ENCODE measurements at places on chromosomes 1 and 21. TPM values are rescaled to one million over a fixed set of nuclear protein-coding genes. Genes with fewer than 3 reads are reported as not detected.

The IGSF21 gene
- not detected for total RNA-seq

The EPHB2 gene
- total RNA-seq = 24.9 TPM

The EDN2 gene
- not detected for total RNA-seq

The GBP6 gene
- not detected for total RNA-seq

The PTGS2 gene
- total RNA-seq = 15.0 TPM

The TMOD4 gene
- not detected for total RNA-seq

The SPATA1 gene
- 0.41 TPM for total RNA-seq

The C4BPA gene
- not detected for total RNA-seq

The KRTAP19-1 gene
- total RNA-seq = not detected

The SLAMF1 gene
- not detected for total RNA-seq

The UBL4B gene
- not detected for total RNA-seq

The C1orf87 gene
- total RNA-seq = not detected

The TMPRSS15 gene
- not detected for total RNA-seq

The SMPDL3B gene
- 0.09 TPM for total RNA-seq

The VWA5B1 gene
- not detected for total RNA-seq

The DNASE2B gene
- not detected for total RNA-seq

The ZNF683 gene
- total RNA-seq = not detected

The PTPRC gene
- total RNA-seq = not detected

The DDAH1 gene
- total RNA-seq = 88.9 TPM

The FCGR2B gene
- not detected for total RNA-seq

The AMY2A gene
- not detected for total RNA-seq

The ERG gene
- 9.9 TPM for total RNA-seq

The LHX4 gene
- 0.16 TPM for total RNA-seq

The SH2D2A gene
- total RNA-seq = not detected

The KCNH1 gene
- not detected for total RNA-seq

The C1orf141 gene
- 0.65 TPM for total RNA-seq

The CRABP2 gene
- total RNA-seq = 62.7 TPM

The C1QB gene
- total RNA-seq = not detected
